ENCODE measurements at places on chromosomes 1 and 21.

- DNase-seq, result no peak
Measured at GRCh38 chr1:203513585-203514031, 19.7 kb downstream of the OPTC start.

GRCh38 chr1:87167848-87168525 lies 160.7 kb upstream of the LMO4 start:
- DNase-seq, result no peak

DNA sequence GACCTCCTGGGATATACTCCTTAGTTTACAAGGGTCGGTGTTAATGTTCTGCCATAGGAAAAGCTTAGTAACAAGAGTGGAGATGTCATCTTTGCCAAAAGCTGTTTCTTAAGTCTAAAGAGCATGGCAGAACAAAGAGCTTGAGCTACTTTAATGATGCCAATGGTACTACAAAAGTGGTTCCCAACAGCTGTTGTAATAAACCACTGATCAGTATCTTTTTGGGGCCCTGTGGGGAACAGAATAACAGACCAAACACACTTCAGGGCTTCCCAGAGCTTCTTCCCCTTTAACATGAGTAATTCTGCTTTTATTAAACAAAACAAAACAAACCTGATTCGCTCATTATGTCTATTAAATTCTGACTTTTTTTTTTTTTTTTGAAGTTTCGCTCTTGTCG lies 116.3 kb downstream of the NCAM2 start:
- no peak for DNase-seq

DNA sequence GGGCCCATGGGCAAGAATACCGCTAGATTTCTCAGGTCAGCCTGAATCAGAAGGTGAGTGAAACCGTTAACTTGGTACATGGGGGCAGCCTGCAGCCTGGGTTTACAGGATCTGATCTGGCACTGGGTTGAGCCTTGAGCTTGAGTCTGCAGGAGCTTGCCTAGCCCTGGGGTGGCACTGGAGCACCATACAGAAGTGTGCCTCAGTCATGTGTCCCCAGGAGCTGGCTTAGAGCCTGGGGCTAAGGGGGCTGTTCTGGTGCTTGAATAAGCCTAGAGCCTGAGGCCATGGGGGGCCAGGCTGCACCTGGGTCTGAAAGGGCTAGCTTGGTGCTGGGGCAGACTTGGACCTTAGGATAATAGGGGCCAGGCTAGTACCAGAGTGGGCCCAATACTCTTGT lies 457.2 kb upstream of the PBX1 start:
- no peak for DNase-seq

- no peak for DNase-seq
Measured at GRCh38 chr1:101005871-101006270, 19.7 kb downstream of the DPH5 start.

GRCh38 chr1:152141971-152142584 lies 16.9 kb downstream of the RPTN start:
- no peak for DNase-seq

GRCh38 chr1:1569341-1569740 lies 5.3 kb downstream of the SSU72 start:
- no peak for DNase-seq

DNA sequence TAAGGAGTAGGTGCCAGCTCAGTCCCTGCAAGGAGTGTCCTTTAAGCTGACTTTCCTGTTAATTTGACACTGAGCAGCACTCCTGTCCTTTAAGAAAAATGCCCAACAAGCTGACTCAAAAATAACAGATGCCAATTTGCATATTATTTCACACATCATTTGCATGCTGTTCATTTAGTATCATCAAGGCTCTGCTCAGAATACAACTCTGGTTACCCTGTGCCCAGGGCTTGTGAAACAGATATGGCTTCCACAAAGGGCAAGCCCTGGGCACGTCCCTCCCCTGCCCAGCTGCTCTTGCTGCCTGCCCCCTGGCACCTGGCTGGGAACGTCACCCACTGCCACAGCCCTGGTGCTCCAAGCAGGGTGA lies 10.3 kb downstream of the KCNN3 start:
- DNase-seq, result no peak

DNA sequence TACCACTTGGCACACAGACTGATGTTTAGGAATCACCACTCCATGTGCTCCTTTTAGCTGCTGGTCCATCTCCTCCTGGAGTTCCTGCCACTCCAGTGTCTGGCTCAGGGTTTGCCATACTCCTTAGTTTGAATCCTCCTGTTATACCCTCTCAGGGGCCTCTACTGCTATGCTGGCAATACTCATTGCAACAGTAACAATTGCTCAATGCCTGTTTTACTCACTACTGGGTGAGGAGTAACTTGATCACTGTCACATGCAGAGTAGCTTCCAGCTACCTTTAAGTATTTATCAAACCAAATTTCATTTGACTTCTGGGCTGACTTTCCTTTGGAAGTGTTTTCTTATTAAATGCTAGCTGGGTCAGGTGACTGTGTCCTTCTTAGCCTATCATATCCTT lies 107.2 kb upstream of the WLS start:
- no peak for DNase-seq

DNA sequence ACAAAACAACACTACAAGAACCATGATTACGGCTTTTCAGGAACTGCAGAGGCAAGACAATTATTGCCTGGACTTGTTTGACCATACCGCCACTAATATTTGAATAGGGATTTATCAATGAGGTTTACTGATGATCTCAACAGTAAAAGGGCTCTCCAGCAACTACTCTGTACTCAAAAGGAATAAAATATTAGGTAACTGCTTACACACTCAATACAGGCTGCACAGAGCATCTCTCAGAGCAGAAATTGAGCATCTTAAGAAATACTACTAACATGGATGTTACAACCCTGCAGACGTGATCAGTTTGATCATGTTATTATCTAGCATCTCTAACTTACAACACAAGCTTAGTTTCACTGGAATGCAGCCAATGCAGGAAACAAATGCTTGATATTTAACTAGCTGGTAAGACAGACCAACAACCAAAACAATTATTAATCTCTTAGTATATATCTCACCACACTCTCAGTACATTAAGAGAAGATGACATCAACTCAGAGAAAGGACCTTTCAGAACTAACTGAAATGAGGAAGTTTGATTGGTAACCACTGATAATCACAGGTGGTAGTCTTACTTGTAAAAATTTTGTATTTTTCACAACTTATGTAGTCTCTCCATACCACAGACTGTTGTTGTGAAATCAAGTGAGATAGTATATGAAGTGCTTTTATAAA lies 52.2 kb downstream of the PUM1 start:
- no peak for DNase-seq

GRCh38 chr21:37074197-37074510 lies 1.1 kb downstream of the TTC3 start:
- DNase-seq, result no peak

DNA sequence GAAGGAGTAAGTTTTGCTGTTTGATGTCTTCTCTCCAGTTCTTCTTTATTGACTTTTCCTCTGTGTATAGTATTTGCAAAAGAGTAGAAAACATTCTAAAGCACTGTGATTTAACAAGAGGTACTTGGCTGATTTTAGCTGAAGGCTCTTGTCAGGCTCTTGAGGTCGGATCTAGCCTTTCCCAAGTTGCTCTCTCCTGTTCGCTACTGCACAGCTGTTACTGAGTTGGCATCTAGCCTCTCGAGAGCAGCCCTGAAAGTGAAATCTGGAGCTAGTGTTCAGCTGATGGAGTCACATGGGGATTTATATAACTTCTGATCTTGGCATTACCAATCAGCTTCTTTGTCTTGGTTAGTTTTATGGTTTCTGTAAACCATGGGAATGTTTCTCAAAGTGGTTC lies 193.1 kb downstream of the RYR2 start:
- DNase-seq, result no peak

DNA sequence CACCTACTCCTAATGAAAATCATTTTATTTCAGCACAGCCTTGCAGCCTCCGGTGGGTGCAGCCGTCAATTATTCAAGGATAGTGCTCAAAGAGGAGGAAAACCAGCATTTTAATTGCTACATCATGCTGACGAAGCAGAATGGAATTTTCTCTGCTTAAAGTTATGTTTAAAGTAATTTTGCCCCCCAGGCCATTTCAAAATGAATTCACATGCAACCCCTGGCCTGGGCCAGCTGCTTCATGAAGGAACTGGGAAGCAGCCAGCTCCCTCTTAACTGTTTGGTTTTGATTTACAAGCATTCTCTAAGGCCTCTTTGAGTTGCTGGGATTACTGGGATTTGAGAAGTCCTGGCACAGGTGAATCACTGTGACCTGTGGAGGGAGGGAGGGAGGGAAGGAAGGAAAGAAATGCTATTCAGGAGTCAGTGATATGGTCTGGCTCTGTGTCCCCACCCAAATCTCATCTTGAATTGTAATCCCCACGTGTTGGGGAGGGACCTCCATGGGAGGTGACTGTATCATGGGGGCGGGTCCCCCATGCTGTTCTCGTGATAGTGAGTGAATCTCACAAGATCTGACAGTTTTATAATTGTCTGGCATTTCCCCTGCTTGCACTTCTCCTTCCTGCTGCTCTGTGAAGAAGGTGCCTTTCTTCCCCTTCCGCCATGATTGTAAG lies 66.0 kb downstream of the PGBD5 start:
- DNase-seq, result no peak

DNA sequence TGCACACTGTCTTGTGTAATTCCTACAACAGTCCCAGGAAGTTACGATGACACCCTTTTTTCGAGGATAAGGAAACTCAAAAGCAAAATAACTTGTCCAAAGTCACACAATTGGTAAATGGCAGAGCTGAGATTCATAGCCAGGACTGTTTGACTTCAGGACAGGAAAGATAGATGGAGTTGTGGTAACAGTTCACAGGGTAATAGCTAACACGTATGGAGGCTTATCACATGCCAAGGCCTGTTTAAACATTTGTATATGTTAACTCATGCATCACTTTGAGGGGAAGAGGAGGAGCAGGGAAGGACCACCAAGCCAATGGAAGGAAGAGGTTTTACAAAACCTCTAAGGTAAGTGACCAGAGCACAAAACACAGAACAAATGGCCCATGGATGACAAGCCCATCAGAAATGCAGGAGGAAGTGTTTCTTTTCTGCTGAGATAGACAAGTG lies 2.8 kb downstream of the DHCR24 start:
- no peak for DNase-seq

- DNase-seq, result no peak
Measured at GRCh38 chr1:114340892-114341291, 170.1 kb downstream of the TRIM33 start.

DNA sequence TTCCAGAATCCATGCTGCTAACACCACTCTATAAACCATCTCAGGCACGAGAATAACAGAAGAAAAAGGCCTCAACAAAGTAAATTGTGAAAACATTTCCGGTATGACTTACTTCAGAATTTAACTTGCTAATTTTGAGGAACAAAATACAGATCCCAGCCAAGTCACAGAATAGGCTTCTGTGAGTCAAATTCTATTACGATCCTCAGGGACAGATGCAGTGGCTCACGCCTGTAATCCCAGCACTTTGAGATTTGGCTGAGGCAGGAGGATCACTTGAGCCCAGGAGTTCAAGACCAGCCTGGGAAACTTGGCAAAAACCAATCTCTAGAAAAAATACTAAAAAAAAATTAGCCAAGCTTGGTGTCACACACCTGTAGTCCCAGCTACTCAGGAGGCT lies 8.8 kb upstream of the CCDC27 start:
- DNase-seq, result no peak

Measured in activated gamma-delta T cell treated with Interleukin-2 at 50 U/mL for 16 hours (primary cell).